Epithelial cell of prostate (primary cell): ENCODE measurements at places on chromosomes 1 and 21.
A peak's percentile ranks its signal among the peaks of the same experiment; 100 is the strongest.

GRCh38 chr1:42833981-42834380 is 12.4 kb upstream of the ZNF691 start:
- no peak for DNase-seq

DNA sequence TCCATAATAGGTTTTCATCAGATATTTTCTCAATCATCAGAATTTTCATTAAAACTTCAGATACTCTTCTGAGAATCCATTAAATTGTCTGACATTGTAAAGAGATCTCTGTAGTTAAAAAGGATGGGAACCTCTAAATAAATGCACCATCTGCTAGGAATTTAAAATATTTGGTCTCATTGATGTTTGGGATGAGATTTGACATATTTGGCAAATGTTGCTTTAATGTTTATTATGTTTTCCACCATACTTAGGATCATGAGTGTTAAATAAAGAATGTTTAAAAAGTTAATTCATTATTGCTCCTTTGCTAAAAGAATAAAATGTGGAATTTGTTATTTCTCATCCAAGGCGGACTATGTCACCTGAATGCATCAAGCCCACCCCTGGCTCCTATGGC is 85.5 kb upstream of the VANGL1 start:
- DNase-seq, result no peak

- DNase-seq, result no peak
Measured at GRCh38 chr1:201013991-201014815, 9.3 kb downstream of the KIF21B start.

- DNase-seq, result no peak
Measured at GRCh38 chr1:203275656-203276272, 29.6 kb upstream of the BTG2 start.

GRCh38 chr1:179034720-179035119 is 9.0 kb downstream of the FAM20B start:
- no peak for DNase-seq

- DNase-seq, result no peak
Measured at GRCh38 chr1:28421744-28422143, 52.2 kb downstream of the PHACTR4 start.

DNA sequence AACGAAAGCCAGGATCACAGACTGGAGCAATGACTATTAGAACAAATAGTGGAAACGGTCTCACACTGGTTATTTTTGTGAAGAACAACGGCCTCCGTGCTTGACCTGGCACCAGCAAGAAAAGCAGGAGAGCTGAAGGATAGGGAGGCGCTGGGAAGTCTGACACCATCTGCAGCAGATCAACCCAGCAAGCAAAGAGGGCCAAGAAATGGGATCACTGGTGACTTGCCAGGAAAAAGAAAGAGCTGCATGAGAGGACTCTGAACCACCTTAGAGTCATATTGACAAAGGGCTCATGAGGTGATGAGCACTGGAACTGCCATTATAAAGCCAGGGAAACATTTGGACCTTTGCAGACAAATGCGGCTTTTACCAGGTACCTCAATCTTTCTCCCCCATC is 25.0 kb downstream of the MTOR start:
- no peak for DNase-seq

GRCh38 chr1:143698016-143698415 is 273.8 kb downstream of the FAM72C start:
- DNase-seq, result no peak

DNA sequence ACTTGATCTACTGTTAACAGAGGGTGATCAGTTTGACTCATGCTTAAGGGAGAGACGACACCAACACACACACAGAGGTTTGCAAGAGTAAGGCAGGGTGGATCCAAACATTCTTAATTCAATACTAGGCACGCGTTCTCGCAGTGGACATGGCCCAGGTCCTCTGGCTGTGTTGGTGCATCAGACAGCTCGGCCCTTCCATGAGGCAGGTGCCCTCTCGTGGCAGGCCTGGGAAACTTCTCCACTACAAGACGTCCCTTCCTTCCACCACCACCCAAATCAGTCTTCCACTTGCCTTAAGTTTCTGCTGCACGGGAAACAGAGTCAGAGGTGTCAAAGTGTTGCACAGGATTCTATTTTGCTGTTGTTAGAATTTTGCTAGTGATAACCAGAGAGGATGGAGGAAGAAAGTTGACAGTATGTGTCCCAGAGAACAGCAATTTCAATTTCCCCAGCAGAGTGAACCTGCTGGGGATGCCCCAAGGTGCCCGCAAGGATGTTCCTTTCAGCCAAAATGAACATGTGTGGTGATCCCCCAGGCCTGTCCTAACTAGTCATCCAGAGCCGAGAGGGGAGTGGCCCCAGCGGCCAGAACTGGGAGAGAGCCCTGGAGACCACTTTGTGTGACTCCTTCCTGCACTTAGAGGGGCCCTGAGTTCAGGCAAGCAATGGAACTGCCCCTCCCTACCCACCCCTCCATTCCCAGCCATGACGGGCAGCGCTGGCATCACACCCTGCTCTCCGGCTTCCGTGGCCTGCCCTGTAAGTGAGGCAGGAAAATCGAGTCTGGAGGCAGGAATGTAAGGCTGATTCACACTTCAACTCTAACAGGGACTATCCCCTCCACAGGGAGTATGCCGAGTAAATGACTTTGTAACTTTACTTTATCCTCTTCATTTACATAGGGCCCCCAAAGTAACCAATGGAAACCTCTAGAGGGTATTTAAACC is 34.8 kb downstream of the MX1 start:
- peak; percentile 18 for DNase-seq

DNA sequence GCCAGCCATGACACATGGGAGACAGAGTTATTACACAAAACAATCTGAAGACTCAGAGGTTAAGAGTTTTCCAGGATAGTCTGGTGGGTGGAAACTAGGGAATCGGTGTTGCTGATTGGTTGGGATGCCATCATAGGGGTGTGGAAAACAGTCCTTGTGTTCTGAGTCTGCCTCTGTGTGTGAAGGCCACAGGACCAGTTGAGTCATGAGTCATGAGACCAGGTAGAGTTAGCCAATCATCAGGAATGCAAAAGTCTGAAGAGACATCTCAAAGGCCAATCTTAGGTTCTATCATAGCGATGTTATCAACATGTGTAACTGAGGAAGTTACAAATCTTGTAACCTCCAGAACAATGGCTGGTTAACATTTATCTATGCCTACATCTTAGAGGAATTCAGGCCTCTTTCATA is 49.7 kb upstream of the NEK7 start:
- DNase-seq, result peak; percentile 64

- DNase-seq, result peak; percentile 62
Measured at GRCh38 chr1:182149411-182149965, 88.0 kb upstream of the ZNF648 start.

GRCh38 chr1:178973652-178974101 is 52.0 kb upstream of the FAM20B start:
- DNase-seq, result no peak

DNA sequence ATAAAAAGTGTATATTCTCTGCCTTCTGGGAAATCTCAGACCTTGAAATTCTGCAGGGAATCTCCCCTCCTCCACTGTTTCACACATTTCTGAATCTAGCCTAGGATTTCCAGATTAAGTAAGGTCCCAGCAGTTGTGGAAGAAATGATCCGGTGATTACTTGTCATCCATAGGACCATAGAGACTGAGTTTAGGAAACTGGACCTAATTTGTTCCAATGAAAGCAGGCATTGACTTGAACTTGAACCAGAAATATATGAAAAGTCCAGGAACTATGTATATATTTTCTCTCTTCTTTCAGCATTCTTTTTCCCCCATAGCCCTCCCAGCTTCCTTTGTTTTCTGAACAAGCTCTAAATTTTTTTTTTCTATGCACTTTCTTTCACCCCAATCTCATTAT is 149.5 kb upstream of the SPAG17 start:
- DNase-seq, result no peak

- no peak for DNase-seq
Measured at GRCh38 chr1:192941722-192942411, 117.3 kb downstream of the UCHL5 start.

DNA sequence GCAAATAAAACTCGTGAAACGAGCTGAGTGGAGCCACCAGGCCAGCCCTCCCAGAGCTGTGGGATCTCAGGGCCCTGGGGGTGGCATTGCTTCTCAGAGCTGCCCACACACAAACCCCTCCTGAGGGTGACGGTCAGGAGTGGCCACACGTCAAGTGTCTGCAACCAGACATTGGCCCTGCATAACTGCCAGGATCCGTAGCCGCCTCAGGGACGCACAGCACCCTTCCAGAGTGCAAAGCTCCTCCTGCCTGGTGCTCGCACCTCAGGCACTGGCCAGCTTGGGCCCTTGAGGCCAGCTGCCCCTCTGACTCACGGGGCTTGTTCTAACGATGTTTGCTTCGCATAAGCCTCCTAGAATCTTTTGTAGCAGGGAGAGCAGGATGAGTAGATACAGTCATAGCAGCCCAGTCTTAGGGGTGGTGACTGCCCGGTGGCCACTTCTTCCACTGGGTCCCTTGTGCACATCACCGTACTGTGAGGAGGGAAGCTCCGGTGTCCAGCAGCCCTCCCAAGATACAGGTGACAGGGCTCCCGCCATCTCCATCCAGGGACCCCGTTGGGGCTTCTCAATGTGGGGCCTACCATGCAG is 5.0 kb downstream of the WNT3A start:
- no peak for DNase-seq

- DNase-seq, result no peak
Measured at GRCh38 chr1:170145061-170145460, 698 bp upstream of the NTMT2 start.

DNA sequence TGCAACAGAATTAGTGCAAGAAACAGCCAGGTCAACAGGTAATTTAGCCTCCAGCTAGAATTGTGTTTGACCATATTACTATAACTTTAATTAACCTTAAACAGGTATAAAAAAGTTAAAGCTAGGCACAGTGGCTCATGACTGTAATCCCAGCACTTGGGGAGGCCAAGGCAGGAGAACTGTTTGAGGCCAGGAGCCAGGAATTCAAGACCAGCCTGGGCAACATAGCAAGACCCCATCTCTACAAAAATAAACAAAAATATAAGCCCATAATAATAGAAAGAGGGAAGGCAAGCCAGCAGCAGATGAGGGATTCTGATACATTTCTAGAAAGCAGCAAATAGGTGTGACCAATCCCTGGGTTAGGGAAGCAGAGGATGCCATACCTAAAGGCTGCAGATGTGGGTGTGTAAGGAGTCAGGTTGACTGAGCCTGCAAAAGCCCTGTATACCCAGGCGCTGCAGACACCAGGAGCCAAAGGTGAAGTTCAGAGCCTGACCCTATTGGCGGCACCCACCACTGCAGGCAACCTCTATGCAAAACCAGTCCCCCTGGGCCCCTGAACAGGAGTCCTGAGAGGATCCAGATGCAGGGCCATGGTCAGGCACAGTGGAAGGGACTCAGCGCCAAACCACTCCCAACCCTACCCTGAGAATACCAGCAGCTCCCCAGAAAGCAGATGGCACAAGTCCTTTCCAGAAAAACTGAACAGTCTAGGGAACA is 19.3 kb upstream of the LSS start:
- DNase-seq, result no peak

DNA sequence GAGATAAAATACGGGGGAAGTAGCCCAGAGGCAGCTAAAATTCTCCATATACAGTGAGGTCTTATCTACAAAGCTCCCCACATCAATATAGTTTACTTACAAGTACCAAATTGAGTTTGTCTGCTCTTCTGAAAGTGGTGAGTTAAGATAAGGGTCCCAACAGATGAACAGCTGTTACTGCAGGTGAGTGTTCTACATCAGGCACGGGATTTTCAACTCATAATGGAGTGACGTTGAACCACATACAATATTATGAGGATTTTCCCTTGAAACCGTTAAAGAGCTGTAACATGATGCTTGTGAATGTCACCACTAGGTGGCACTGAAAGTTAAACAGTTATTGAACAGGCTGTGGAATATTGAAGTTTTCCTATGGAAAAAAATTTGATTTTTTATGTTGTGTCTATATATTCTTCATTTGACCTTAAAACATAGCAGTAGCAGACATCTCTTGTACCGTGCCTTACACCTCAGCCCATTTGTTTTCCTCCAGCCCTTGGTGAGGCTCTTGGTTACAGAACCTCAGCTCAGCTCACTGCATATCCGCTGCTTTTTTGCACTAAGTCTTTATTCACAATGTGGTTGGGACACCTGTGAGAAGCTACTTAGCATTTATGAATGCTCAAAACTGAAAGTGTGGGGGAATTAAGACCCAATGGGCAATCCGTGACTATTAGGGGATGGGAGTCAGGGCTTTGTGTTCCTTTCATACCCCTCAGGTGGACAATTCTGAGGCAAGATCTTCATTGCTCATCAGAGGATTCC is 23.2 kb downstream of the CD1D start:
- DNase-seq, result no peak

- no peak for DNase-seq
Measured at GRCh38 chr21:38858026-38858811, 52.5 kb downstream of the ETS2 start.
